ENCODE measurements at places on chromosomes 2 and 18. TPM values are rescaled to one million over a fixed set of nuclear protein-coding genes. Genes with fewer than 3 reads are reported as not detected.

The REG1B gene
- total RNA-seq, result 0.34 TPM

The CYP1B1 gene
- total RNA-seq, result 31.9 TPM

The GPR35 gene
- 1.2 TPM for total RNA-seq

The KCNF1 gene
- not detected for total RNA-seq

All from heart left ventricle (tissue), 16 donors.